ENCODE measurements at places on chromosomes 1 and 21. TPM values are rescaled to one million over a fixed set of nuclear protein-coding genes. Genes with fewer than 3 reads are reported as not detected.

Gene SLC5A9
- total RNA-seq, result not detected

Gene C1orf210
- not detected for total RNA-seq

Gene DHRS3
- 84.1 TPM for total RNA-seq

Gene SPRR3
- not detected for total RNA-seq
